ENCODE measurements at places on chromosomes 11 and 22. TPM values are rescaled to one million over a fixed set of nuclear protein-coding genes. Genes with fewer than 3 reads are reported as not detected.
A peak's percentile ranks its signal among the peaks of the same experiment; 100 is the strongest.

GRCh38 chr11:75773595-75774353 lies 5.2 kb downstream of the DGAT2 start:
- DNase-seq = no peak

GRCh38 chr22:37300551-37301017 lies 18.3 kb downstream of the CYTH4 start:
- no peak for DNase-seq

GRCh38 chr11:117868088-117868487 lies 8.4 kb downstream of the FXYD6 start:
- no peak for DNase-seq

- no peak for DNase-seq
Observed at GRCh38 chr11:115501502-115501892, 2.7 kb downstream of the CADM1 start.

GRCh38 chr11:117328375-117329010 lies 839 bp downstream of the CEP164 start:
- peak; percentile 67 for DNase-seq

GRCh38 chr11:130508913-130509312 lies 60.5 kb downstream of the ADAMTS15 start:
- DNase-seq = no peak

ATM gene
- 152 TPM for total RNA-seq

GRCh38 chr11:99742501-99742900 lies 721.8 kb downstream of the CNTN5 start:
- no peak for DNase-seq

DNA sequence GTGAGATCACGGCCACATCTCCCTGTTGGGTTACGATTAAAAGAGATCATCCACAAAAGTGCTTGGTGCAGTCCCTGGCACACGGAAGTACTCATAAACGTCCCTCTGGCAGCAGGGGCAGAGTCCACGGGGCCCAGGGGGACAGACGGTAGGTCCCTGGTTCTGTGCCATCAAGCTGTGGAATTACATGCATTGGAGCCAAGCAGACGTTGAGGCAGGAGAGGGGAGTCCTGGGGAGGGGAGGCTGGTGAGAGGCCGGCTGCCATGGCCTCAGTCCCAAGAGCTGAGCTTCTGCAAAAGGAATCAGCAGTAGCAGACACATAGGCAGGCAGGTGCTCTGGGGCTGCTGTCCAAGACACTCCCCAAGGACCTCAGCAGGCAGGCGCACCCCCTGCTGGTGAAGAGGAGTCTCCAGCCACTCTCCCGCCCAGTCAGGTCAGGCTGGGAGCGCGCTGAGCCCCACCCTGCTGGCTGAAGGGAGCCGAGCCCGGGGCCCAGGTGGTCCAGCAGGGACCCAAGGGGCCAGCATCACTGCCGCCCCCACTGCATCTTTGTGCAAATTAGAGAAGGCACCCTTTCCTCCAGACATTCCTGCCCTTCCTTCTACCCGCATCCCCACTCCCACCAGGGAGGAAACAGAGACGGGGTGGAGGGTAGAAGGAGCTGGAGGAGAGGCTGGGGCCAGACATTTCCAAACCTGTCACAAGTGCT lies 7.6 kb upstream of the KCTD17 start:
- peak; percentile 58 for DNase-seq

GRCh38 chr11:109432105-109432504 lies 10.1 kb downstream of the C11orf87 start:
- DNase-seq = no peak

SIDT2 gene
- total RNA-seq = 23.5 TPM

DNA sequence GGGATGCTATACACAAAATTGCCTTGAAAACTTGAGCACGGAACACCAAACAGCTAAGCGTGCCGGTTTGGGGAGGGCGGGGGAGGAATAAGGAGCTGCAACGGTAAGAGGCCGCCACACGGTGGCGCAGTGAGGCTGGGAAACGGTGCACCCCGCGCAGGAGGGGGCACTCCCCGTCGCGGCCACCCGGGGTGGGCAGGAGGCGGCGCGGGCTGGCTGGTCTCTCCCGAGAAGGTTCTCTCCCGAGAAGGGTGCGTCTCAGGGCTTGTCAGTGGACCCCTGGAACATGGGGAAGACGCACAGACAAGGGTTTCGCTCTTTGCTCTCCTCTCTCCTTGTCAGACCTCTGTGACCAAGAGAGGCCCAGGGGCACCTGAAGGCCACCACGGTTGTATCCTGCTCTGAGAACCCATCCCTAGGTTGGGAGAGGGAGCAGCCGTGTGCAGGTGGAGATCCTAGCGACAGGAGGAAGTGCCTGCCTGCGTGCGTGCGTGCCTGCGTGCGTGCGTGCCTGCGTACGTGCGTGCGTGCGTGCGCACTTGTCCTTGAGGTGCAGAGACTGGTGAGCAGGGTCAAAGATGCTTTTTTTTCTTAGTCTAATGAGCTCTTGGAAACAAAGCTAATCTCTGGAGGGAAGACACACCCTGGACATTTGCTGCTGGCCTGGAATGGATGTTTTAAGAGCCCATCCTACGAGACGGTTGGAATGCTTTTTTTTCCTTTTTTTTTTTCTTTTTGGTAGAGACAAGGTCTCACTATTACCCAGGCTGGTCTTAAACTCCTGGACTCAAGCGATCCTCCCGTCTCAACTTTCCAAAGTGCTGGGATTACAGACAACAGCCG lies 18.1 kb upstream of the JAM3 start:
- peak; percentile 68 for DNase-seq

- peak; percentile 4 for DNase-seq
Observed at GRCh38 chr11:95652002-95652472, 137.5 kb downstream of the FAM76B start.

DNA sequence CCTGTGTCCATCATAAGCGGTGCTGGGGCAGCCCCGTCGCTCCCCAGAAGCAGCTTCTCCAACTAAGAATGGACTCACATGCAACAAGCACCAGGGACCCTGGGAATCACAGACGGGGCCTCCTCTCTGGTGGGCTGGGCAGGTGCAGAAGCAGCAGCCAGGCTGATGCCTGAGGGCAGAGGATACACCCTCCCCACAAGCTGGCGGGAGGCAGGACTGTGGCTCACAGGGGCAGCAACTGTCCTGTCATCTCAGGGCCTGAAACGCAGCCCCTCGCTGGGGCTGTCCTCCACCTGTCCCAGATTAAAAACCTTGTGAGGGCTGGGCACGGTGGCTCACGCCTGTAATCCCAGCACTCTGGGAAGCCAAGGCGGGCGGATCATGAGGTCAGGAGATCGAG lies 3.1 kb upstream of the SBF1 start:
- DNase-seq = no peak

- no peak for DNase-seq
Observed at GRCh38 chr22:31085493-31085824, 4.3 kb downstream of the SMTN start.

All from fibroblast of villous mesenchyme (primary cell).